Daoy (cell line): ENCODE measurements at places on chromosomes 11 and 22. TPM values are rescaled to one million over a fixed set of nuclear protein-coding genes. Genes with fewer than 3 reads are reported as not detected.

Gene CFAP300
- 1.9 and 4.1 TPM in 2 replicates for total RNA-seq

Gene NCF4
- total RNA-seq: 0.23 and 1.7 TPM in 2 replicates

Gene MMP8
- not detected in 2 replicates for total RNA-seq

Gene BTG4
- not detected in 2 replicates for total RNA-seq

Gene KCNJ11
- not detected in 2 replicates for total RNA-seq

Gene SCN3B
- 0.24 and 0.34 TPM in 2 replicates for total RNA-seq
